T-helper 9 cell (primary cell): ENCODE measurements at places on chromosomes 1 and 21.

GRCh38 chr1:184191181-184191621 is 139.7 kb downstream of the TSEN15 start:
- no peak for DNase-seq

DNA sequence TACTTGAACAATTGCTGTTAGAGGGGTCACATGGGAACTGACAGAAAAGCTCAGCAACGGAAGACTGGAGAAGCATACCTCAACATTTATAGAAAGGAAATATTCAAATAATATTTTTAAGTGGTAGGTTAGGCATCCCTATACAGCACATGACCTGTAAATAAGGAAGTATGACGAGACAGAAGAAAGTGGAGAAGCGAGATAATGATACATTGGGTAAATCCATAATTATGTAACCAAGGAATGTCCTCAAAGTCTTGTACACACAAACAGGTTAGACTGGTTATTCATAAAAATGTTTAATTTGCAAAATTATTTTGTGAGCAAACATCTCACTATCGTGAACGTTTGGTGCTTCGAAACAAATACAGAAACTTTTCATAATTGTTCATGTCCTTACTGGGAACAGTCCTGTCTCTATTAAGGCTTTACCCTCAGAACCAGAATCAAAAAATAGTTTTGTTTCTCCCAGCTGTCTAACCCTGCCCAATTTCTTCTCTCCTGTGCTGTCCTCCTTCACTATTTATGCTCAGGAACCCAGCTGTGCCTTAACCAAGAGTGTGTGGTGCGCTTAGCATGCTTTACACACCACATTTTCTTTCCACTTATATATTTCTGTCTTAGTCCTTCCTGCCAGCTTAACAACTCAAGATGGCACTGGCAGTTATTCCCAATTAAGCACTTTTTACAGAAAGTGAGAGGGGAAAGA is 10.2 kb downstream of the KMO start:
- DNase-seq: no peak

- no peak for DNase-seq
Observed at GRCh38 chr1:34808051-34808810, 15.4 kb downstream of the GJA4 start.

- no peak for DNase-seq
Observed at GRCh38 chr1:231612393-231613089, 14.0 kb upstream of the DISC1 start.

DNA sequence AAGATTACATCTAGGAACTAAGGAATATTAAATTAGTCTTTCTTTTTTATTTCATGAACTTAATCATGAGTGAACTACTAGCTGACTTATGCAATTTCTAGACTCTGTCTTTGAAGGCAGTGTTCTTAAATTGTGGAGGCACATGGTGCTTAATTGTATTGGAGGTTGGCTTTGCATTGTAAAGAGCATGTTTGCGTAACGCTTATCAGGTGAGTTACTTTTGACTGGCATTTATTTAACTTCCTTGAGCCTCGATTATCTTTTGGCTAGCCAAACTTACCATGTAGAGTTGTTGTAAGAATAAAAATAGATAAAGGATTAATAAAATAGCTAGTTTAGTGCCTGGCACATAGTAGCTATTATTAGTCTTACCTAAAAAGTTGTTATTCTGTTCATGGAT is 262.4 kb downstream of the PDE4B start:
- no peak for DNase-seq

DNA sequence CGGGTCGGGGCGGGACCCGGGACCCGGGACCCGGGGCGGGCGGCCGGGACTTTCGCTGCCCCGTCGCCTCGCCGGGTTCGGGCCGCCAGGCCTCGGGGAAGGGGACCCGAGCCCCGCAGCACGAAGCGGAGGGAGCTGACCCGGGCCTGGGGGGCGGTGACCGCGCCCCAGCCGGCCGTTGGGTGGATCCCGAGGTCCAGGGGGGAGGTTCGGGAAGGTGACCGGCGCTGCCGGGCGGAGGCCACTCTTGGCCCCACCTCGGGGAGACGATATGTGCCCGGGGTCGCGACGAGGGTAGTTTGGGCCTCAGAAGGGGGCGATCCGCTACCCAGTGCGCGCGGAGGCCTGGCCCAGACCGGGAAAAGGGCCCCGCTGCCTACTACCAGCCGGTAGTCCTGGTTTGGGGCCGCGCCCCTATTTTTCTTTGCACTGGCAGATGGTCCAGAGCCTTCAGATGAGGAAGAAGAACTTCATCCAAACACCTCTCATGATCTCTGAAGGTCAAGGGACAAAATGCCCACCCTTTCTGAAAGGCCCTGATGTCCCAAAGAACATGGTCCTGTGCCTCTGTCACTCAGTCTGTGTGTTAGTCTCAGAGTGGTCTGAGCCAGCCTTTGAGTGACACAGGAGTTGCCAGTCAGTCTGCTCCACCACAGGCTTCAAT is 766 bp downstream of the AGO4 start:
- no peak for DNase-seq

- DNase-seq: no peak
Observed at GRCh38 chr21:19463966-19464365, 1060.4 kb upstream of the TMPRSS15 start.

- DNase-seq: no peak
Observed at GRCh38 chr1:211750599-211750998, 75.2 kb upstream of the NEK2 start.

DNA sequence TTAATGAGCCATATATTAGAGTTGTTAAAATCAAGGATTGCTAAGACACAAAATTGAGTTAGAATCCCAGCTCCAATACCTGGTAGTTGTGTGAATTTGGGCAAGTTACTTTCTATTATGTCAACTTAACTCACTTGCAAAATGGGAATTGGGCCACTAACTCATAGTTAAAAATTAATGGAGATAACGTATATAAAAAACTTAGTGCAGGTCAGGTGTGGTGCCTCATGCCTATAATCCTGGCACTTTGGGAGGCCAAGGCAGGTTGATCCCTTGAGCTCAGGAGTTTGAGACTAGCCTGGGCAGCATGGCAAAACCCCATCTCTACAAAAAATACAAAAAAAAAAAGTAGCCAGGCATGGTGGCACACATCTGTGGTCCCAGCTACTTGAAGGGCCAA is 57.5 kb downstream of the SRSF11 start:
- no peak for DNase-seq

- no peak for DNase-seq
Observed at GRCh38 chr1:14735841-14736240, 137.4 kb downstream of the KAZN start.

DNA sequence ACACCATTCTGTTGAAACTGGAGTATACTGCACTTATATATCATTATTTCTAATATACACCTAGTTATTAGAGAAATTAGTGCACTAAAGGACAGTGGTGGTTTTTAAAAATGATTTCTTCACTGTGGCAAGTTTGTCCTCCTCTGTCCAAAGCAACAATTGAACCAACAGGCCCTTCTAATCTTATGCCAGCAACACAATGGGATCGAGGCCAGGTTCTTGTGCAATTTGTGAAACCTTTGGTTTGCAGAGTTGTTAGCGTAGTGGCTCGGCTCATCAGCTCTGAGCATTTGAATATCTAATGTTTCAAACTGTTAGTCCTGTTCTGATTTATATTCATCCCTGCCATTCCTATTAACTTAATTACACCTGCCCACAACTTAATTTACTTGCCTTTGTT is 9.9 kb upstream of the LRRC39 start:
- no peak for DNase-seq

DNA sequence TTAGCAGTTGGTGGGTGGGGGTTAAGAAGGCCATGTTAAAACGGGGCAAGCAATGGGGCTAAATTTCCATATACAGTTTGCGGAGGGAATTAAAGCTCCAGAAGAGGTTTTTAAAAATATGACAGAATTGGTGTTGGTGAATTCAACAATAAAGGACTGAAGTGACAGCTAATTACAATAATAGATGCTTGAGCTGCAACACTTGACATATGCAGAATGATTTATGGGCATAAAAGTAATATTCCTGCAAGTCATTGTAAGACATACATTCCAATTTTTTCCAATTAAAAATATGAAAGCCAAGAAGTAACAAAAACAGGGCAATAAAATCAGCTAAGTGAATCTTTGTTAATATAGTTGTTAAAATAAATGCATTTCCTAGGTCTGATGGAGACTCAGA is 202.2 kb upstream of the MAP1LC3C start:
- DNase-seq: no peak

DNA sequence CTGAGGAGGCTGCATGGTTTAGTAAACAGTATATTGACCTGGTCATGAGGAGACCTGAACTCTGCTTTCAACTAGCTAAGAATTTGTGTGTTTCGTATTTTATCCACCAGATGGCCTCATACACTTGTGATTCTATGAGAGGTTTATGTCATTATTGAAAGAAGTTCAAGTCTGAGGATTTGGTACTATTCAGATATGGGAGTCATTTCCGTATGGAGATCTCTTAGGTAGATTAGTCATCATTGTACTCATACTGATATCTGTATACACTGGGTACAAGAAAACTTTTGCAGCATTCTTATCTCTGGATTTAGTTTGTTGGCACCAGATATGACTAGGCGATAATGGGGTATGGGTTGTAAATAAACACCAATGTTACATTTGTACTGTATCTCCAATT is 26.6 kb downstream of the ATF6 start:
- DNase-seq: no peak

DNA sequence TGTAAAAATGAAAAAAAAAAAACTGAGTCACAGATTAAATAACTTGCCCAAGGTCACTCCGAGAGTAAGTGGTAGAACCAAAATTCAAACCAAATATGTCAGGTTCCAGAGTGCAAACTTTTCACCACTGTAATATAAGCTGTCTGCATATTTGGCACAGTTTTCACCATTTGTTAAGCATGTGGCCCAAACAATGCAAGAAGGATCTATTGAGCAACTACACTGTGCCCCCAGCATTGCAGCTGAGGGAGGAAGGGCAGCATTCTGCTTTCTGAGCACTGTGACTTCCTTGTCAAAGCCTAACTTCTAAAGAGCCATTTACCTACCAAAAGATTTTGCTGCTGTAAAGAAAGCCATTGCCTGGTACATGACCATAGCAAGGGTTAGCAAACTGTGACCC is 133.4 kb downstream of the SYT2 start:
- DNase-seq: no peak

- DNase-seq: no peak
Observed at GRCh38 chr1:86184426-86184825, 27.9 kb upstream of the COL24A1 start.

GRCh38 chr1:184223216-184223615 is 163.6 kb upstream of the C1orf21 start:
- DNase-seq: no peak

- DNase-seq: no peak
Observed at GRCh38 chr21:24259241-24259640, 1348.0 kb downstream of the MRPL39 start.

GRCh38 chr1:231424950-231425805 is 3.1 kb upstream of the EGLN1 start:
- DNase-seq: no peak

DNA sequence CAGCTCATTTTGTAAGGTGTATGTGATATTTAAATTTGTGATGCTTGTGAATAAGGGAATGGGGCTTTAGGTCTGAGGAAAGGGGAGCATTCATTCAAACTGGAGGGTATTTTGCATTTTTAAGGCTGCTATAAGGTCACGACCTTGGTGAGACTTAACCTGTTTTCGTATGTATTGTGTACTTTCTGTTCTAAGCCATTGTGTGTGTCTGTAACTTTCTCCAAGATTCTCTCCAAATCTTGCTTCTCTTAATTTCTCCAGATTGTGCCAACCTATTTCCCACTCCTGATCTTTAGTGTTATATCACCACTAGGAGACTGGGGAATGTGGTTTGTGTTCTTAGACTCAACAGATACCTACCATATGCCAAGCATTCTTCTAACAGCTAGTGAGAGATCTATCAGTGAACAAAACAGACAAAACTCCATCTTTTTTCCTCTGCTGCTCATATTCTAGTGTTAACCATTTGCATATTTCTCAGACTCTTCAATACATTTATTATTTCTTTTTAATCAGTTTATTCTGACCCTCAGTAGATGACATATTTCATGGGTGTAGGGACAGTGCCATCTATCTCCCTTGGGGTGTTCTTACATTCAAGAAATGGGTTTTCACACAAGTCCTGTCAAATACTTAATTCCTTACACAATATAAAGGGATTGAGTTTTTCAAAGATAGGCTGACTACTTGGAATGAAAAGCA is 27.5 kb downstream of the ATP1B1 start:
- DNase-seq: no peak

DNA sequence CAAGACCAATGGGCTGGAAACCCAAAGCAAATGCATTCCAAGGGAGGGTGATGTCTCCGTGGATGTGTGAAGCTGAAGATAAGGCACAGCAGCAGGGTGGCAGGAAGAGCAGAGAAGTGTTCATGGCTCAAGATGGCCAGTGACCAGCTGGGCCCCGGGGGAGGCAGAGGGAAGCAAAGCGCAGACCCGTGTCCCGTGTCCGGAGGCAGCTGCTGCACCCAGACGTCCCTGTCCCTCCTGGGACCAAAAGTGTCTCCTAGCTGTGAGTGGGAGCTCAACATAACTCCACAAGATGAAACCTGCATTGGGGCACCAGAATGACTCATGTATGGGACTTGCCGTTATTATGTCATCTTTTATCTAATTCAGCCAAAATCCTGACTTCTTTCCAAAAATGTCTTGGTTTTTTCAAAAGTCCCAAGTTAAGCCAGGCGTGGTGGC is 118.2 kb downstream of the RIPK4 start:
- no peak for DNase-seq

DNA sequence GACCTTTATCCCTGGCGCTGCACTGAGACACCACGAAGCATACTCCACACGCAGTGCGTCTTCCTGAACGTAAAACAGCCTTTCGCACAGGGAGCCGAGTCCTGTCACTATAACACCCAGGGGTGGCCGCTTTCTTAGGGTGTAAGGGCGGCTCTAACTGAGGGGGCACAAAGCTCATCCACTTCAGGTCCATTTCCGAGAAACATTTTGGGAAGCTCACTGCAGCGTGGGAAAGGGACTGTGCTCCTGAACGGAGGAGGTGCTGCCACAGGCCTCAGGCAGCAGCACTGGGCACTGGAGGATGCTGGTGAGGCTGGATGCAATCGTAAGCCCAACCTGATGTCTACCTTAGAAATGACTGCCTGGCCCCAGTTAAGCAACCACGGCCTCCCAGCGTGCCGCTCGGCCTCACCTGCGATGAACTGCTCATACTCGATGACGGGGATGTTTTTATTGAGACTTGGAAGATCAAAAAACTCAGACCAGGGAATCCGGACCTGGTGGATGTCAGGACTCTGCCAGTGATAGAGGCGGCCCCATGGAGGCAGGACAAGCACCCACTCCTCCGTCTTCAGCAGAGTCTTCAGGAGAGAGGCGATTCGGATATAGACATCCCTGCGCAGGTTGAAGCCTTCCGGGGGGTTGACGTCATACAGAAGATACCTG is 2.3 kb downstream of the POFUT2 start:
- no peak for DNase-seq

DNA sequence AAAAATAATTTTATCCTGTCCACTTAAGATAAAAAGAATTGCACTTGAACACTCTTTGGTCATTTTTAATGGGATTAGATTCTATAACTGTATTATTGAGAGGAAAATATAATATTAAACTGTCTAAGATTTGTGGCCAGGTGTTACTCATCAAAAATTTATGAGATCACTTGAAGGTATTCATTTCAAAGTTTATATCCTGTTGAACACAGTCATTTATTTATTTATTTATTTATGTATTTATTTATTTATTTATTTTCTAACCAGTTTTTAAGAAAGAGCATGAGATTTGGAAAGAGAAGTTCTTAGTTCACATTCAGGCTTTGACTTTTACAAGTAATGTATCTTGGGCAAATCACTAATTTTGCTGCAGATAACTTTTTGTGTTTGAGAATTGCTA is 692.7 kb downstream of the LTN1 start:
- DNase-seq: no peak
